ENCODE measurements at places on chromosomes 7 and 10.

- no peak for DNase-seq
Measured at GRCh38 chr7:46533946-46534345, 612.9 kb upstream of the IGFBP3 start.

- no peak for DNase-seq
Measured at GRCh38 chr10:95428701-95429100, 132.5 kb downstream of the SORBS1 start.

DNA sequence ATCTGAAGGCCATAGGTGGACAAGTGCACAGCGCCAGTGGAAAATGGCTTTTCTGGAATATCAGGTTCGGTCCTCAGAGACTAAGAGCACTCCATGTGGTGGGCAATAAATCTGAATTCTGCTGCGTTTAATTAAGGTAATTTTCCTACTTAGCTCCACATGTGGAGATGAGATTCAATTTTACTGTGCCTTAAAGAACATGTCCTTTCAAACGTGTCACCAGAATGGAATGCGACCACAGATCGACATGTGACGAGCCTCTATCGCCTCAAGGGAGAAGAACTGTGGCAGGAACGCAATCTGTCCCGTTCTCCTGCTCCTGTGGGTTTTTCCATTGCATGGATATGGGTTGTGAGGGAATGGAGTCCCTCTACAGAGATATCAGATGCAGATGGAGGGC, 205.3 kb upstream of the ZNF32 start:
- DNase-seq = no peak

- DNase-seq = no peak
Measured at GRCh38 chr7:55423891-55424290, 58.8 kb downstream of the LANCL2 start.

DNA sequence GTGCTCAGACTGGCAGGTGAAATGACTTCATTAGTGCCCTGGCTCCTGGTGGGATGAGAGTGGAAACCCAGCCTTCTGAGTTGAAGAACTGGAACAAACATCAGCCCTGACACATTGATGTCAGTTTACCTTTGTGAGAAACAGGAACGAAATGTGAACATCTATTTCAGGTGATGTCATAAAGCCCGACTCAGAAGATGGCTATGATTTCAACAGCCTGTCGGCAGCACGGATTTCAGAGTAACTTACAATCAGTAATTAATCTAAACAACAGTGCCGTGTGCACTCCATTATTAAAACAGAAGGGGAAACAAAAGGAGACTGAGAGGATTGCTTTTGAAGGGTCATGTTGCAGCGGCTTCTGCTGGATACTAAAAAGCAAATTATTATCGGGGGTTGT, 243.2 kb downstream of the FRMD4A start:
- DNase-seq = no peak

- DNase-seq = no peak
Measured at GRCh38 chr7:23966941-23967340, 256.9 kb downstream of the STK31 start.

DNA sequence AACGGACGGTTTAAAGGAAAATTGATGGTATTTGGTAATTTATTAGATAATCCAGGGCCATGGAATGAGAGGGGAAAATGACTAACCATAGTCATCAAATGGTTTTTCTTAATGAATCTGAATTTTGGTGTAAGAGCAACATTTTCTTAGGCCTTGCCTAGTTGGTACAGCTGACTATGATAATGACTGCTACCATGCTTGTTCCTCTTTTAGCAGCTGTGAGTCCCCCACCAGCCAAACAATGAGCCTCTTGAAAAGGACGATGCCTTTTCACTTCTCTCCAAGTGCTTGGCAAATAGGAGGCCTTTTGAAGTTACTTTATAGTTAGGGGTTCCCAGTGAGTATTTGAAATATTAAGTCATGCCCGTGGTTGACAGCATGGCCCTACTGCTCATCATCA, 53.0 kb downstream of the TRUB1 start:
- no peak for DNase-seq

DNA sequence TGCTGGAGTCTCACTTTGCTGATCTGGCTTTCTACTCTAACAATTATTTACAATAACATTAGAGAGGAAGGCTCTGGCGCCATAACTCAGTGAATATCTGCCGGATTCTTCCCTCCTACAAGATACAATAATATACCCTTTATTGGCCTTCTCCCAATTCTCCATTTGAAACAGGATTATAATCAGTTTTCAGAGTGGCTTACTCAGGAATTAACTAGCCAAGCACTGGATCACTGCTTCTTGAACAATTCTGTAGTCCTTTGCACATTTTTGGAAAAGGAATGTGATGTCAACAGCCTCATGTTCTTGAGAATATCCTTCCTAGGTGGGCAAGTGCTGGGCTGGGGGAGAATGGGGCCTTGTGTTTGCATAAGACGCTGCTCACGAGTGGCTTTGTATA, 125.9 kb downstream of the HIPK2 start:
- DNase-seq = no peak

- DNase-seq = no peak
Measured at GRCh38 chr10:114328441-114328812, 75.9 kb downstream of the AFAP1L2 start.

Measured in smooth muscle cell of the brain vasculature (primary cell).